ENCODE measurements at places on chromosomes 7 and 10.
A peak's percentile ranks its signal among the peaks of the same experiment; 100 is the strongest.

DNA sequence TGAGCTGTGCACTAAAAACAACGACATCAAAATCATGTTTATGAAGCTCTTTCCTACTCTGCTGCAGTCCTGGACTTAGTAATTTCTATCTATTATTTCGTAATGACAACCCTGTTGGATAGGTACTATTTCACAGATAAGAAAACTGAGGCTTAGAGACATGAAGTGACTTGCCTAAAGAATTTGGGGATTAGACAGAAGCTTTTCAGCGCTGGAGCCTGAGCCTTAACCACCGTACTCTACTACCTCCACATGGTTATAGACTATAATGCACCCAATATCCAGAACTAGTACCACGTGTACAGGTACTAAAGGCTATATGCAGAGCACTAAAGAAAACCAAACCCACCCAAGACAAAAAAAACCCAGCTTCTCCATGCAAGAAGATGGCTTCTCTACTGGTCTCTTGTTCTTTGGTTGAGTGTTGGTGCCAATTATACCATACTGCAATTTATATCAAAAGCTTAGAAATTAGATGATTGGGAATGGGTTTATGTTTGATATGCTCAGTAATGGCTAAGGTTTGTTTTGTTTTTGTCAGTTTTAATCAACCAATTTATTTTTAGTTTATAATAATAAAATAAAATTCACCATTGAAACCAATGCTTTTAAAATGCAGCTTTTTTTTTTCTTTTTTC, 6.5 kb upstream of the SNX10 start:
- peak; percentile 7 for DNase-seq

DNA sequence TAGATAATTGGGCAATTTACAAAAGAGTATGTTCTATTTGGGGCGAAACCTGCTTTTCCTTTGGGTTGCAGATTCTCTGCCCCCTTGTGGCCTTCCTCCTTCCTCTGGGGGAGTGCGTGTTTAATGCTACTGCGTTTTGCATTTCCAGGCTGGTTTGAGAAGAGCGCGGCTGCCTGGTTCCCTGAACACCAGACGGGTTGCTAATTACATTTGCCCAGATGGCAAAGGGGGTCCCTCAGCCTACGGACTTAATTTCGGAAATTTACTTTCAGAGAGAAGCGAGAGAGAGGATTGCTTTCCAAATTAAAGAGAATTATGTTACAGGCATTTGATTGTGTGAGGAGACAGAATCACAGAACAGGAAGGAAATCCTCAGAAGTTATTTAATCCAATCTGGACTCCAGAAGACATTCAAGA, 91.9 kb upstream of the JAZF1 start:
- peak; percentile 12 for DNase-seq

- peak; percentile 64 for DNase-seq
These were observed at the start of gene NSMCE4A for GRCh38 chr10:121974535-121975294. Gene NSMCE4A (minus strand): TSS chr10:121975217. CDS start chr10:121975165, 52 bp downstream.

DNA sequence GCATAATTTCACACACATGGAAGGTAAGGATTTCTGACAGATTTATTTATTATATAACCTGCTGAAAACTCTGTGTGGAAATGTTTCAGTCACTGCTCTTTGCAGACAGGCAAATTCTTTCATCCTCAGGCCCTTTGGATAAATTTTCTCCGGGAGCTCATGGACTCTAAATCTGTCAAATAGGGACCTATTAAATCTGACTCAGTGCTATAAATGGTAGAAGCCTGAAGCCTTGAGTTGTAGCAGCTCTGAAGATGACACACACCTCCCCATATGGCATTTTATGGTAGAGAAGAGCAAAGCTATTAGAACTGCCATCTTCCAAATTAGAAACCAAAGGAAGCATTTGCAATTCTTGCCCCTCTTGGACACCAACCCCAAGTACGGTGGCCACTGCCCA, 808.7 kb downstream of the XPNPEP1 start:
- DNase-seq = no peak

GRCh38 chr7:151046603-151047573, 1.4 kb upstream of the ASIC3 start:
- no peak for DNase-seq

DNA sequence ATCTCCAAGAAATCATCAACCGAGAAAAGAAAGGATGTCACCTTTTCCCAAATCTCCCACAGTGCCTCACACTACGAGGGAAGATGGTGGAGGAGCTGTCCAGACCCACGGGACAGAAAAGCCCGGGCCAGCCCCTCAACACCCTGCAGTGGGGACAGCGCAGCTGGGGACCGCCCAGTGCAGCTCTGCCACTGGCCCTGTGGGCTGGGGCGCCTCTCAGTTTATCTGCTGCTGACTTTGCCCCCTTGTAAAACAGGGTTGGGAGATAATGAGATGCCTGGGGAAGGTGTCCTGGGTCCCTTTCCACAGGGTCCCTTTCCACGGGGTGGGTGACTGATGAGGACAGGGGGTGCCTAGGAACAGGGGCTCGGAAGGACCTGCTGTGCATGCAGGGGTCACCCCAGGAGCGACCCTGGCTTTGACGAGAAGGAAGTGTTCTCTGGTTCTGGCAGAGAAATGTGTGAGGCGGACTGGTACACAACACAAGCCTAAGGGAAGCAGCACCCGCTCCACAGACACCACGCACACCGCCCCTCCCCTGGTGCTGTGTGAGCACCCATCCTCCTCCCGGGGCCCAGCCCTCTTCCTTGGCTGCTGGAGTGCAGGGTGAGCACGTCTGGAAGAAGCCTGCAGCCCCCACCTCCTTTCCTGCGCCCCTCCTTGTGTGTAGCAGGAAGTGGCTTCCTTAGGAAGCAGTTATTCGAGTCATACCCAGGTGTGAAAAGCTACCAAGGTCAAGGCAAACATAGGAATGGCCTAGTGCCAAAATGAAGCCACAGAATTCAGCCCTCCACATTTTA, 339.9 kb downstream of the DNAJB6 start:
- no peak for DNase-seq

GRCh38 chr7:8217200-8218068, 44.5 kb downstream of the ICA1 start:
- peak; percentile 66 for DNase-seq

- DNase-seq = no peak
These were observed 86.7 kb downstream of the PRKAG2 start for GRCh38 chr7:151790095-151790829.

DNA sequence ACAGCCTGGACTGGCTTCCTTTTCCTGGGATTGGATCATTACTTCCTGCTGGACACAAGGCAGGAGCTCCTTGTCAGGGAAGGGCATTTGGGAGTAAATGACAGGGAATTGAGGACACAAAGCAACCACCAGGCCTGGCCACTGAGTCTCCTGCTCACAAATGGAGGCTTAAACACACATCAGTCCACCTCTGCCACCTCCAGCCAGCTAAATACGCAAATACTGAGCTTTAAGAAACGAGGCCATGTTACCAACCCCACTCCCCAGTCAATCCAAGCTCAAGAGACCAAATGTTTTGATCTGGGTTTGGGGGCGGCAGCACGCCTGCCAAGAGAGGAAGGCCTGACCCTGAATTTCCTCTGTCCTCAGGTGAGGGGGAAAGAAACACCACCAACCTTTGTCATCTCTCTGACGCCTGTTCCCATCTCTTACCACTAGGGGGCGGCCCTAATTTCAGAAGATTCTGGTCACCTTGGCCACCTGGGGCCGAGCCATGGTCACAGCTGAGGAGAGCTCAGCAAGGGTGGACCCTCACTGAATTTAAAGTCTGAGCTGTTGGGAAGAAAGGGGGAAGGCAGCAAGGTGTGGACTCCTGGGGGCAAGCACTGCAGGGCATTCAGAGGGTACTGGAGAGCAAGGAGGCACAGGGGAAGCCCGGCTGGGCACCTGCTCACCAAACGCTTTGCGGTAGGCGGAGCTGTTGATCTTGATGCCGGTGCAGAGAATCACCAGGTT, 16.5 kb downstream of the AIFM2 start:
- DNase-seq = peak; percentile 53

DNA sequence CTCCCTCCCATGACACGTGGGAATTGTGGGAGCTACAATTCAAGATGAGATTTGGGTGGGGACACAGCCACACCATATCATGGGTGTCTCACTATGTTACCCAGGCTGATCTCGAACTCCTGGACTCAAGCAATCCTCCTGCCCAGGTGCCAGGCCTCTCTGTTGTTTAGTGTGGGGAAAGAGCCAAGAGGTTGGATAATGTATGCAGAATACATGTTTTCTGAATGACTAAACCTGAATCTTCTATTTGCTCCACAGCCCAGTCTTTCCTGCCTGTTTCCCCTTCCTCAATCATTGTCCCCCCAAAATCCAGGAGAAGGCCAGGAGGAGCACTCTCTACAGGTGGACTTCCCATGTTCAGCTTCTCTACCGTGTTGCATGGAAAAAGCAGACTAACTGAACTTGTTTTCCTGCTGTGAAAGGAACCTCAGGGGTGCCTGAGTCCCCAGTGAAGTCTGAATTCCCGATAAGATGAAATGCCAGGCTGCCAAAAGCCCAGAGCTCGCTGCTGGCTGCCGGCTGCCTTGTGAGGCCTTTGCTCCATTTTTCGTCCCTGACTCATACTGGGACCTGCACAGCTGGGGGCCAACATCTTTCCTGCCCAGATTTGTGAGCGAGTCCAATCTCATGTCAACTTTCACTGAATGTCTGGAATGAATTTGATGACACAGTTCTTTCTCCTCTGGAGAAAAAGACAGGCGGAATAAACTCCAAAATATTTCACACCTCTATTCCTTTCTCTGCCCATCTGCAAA, 588.0 kb downstream of the CALN1 start:
- no peak for DNase-seq

GRCh38 chr7:93320887-93321286, 88.7 kb downstream of the VPS50 start:
- DNase-seq = no peak

GRCh38 chr10:128180843-128181242, 54.6 kb upstream of the MKI67 start:
- DNase-seq = peak; percentile 67

DNA sequence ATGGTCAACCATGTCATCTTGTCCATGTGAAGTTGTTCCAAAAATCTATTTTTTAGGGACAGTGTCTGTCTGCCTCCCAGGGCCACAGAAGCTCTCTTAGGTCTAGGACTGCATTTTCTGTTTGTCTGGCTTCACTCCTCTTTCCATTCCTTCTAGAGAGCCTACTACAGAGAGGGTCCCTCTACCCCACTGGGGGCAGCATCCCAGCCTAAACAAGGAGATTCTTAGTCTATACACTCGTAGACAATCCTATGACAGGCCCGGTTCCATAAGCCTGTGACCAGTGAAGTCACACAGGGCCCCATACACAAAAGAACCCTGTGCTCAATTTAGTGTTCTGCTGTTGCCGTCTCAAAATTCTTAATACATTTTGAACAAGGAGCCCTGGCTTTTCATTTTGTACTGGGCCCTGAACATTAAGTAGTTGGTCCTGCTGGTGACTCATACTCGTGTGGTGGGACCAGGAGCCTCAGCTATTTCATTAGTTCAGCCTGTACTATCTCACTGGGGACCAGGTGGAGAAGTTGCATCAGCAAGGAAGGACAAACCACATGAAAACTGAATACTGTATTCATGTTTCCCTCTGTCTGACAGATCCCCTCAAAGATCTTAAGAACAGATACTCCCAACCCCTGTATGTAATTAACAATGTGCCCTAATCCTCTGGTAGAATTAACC, 23.5 kb upstream of the FAM180A start:
- no peak for DNase-seq

GRCh38 chr10:61487506-61487905, 34.3 kb upstream of the TMEM26 start:
- no peak for DNase-seq

DNA sequence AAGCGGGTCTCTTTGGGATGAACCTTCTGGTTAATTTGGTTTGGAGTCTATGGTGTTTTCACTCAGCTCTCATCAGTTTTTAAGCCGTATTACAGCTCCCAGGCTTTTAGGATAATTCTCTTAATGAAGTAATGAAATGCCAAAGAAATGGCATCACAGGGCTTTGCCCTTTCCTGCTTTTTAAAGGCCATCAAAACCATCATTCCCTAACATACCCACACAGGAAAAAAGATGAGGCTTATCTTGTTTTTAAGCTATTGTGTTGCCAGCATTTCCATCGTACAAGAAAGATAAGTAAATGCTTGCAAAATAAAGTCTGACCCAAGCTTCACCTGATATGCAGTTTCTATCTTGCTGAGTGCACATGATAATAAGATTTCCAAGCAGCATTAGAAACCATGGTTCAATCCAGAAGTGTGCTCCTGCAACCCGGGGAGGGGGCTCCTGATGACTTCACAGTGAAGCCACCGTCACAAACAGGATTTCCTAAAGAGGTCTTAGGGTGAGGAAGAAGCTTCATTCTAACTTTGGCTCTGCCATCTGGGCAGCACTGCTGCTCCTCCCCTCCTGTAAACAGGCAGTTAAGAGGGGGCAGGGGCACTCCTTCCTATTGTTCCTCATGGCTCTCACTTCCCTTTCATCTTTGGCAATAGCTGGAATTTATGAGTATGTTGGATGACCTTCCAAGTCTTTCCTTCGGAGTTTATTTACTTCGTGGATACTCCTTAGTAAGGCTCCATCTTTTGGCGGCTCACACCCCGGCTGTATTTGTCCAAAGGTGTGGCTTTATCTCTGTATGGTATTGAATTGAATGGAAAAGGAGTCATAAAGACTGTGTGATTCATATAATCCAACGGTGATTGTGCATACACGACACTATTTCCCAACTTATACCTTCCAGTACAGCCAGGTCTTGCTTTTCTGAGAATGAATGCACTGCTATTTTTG, 55.2 kb upstream of the FAM133B start:
- DNase-seq = no peak

GRCh38 chr10:83769281-83769820, 370.0 kb upstream of the GHITM start:
- no peak for DNase-seq

- no peak for DNase-seq
These were observed 348.1 kb downstream of the TFEC start for GRCh38 chr7:115682507-115682906.

Data from CD4-positive, alpha-beta T cell treated with Interleukin-6 at 100 ng/mL for 8 hours (primary cell).